Foreskin fibroblast (primary cell): ENCODE measurements at places on chromosomes 4 and X.

GRCh38 chr4:93764639-93765246 is 63.8 kb upstream of the ATOH1 start:
- peak; percentile 56 for DNase-seq

DNA sequence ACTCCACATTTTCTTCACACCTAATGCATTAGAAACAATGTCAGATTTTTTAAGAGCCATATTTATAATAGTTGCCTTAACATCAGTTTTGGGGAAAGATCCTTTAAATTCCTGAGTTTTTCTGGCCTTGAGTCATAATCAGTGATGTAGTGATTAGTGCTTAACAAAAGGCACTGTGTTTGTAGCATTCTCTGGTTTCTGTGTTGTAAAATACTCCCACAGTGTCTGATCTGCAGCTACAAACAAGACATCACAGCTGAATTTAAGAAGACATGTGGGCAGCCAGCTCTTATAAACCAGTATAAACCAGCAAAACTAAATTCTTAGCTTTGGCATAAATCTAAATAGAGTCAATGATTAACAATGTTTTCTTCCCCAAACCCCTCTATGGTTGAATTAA is 233.8 kb downstream of the FSTL5 start:
- DNase-seq: peak; percentile 34

DNA sequence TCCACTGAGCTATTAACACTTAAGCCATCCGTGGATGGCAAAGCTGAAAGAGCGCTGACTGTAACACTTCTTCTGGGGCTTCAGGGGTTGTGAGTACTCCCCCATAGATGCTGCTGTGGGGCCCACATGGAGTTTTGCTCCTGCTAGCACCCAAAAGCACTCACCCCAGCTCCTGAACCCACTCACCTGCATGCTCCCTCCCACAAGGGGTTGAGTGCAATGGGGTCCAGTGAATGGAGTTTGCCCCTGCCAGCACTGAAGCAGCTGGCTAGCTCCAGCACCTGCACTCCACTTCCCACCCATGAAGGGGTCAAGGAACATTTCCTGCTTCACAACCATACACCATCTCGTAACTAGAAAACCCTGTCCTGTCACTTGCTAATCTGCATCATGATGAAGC is 78.9 kb downstream of the IL21 start:
- DNase-seq: no peak

- no peak for DNase-seq
Measured at GRCh38 chr4:2336659-2337058, 74.8 kb upstream of the MXD4 start.

DNA sequence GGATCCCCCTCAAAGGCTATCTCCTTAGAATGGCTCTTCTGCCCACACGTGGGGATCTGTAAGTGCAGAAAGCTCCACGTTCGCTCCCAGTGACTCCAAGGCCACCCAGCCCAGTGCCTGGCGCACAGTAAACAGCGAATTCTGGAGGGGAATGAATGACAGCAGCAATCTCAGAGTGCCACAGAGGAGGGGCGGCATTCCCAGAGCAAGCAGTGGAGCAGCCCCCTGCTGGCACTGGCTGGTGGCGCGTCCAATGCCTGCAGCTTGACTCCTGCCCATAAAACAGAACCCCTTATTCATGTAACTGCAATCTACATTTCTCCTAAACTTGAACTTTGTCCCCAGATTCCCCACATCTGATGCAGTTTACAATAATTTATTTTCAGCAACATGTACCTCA is 6.9 kb upstream of the HELT start:
- peak; percentile 27 for DNase-seq

GRCh38 chrX:52988985-52989917 is 30.9 kb upstream of the FAM156A start:
- no peak for DNase-seq
